ENCODE measurements at places on chromosomes 4 and X.

DNA sequence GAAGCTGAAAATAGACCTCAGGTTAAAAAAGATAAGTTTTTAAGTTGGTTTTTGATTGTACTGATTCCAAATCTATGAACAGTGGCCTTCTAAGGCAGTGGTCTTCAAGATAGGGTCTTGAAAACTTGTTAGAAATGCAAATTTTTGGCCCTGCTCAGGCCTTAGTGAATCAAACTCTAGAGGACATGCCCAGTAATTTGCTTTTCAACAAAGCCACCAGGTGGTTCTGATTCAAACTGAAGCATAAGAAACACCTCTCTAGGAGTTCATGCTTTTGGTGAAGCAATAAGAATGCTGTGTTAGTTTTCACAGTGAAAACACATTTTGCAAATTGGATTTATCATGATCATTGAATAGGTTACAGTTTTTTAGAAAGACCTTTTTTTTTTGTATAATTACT is 1849.4 kb upstream of the AGA start:
- DNase-seq = no peak

GRCh38 chr4:1347410-1347864 is 429 bp downstream of the UVSSA start:
- no peak for DNase-seq

- DNase-seq = no peak
Observed at GRCh38 chrX:103153661-103154060, 60.7 kb upstream of the NXF3 start.

GRCh38 chr4:109969919-109970318 is 57.2 kb downstream of the EGF start:
- no peak for DNase-seq

DNA sequence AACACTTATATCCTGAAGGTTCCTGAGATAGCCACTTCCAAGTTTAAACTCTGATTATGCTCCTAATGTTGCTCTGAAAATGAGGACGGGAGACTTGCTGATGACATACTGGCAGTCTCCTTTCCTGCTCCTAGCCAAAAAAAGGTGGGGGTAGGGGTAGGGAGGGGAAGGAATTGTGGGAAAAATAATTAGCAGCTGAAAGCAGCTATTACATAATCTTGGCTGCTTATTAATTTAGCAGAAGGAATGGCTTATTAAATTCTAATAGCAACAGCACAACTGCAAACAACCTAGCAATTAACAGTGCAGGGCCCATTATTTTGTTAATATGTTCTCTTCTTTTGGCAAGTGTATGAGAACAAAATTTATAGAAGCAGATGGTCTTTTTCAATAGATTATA is 2.0 kb upstream of the AP1S2 start:
- DNase-seq = no peak

GRCh38 chrX:96182366-96182765 is 502.3 kb upstream of the DIAPH2 start:
- no peak for DNase-seq

DNA sequence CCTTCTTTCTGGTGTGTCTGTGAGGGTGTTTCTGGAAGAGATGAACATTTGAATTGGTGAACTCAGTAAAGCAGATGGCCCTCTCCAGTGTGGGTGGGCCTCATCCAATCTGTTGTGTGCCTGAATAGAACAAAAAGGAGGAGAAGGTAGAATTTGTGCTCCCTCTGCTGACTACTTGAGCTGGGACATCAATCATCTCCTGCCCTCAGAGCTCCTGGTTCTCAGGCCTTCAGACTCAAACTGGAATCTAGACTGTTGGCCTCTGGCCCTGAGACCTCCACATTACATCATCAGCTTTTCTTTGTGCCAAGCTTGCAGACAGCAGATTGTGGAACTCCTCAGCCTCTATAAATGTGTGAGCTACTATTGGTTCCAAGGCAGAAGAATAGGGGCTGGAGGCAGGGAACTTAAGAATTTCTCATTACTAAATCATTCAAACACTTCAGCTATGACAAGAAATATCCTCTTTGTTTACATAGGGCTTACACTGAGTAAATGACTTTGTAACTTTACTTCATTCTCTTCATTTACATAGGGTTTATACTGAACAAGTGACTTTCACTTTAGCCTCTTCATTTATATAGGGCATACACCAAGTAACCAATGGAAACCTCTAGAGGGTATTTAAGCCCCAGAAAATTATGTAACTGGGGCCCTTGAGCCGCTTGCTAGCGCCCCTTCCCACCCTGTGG is 86.9 kb upstream of the NWD2 start:
- DNase-seq = no peak

- DNase-seq = no peak
Observed at GRCh38 chr4:25993395-25994185, 79.6 kb downstream of the SMIM20 start.

- DNase-seq = no peak
Observed at GRCh38 chr4:2696423-2696822, 59.7 kb downstream of the TNIP2 start.

All from activated T-helper 9 cell treated with anti-CD3 and anti-CD28 coated beads, Interleukin-2, amount 50 U/mL, for 16 hours (primary cell).